Lung (tissue), 17 donors: ENCODE measurements at places on chromosomes 2 and 18. TPM values are rescaled to one million over a fixed set of nuclear protein-coding genes. Genes with fewer than 3 reads are reported as not detected.

DNA sequence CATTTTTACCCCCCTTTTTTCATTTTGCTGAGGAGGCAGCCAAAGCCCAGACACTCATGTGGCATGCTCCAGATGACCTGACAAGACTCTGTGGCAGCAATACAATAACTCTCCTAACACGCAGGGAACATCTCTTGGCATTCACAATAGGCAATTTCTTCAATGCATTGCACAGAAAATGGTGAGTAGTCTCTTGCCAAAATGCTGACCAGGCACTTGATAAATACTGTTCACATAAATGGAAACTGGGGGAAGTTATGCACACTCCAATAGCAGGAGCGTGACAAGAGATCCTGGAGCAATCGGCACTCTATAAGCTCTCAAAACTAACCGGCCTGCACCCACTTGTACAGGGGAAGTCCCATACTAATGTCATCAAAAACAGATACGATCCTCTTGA is 66.3 kb downstream of the NBAS start:
- H3K4me3 ChIP-seq, result no peak overlapping the region
- H3K36me3 ChIP-seq, result peaks cover 1% of the 10 kb centered on the region
- H3K27me3 ChIP-seq, result no peaks in the 10 kb centered on the region
- no peaks in the 10 kb centered on the region for H3K4me1 ChIP-seq
- DNase-seq, result no peak
- H3K27ac ChIP-seq, result no peak overlapping the region

- H3K4me1 ChIP-seq, result peaks cover 53% of the 10 kb centered on the region
- H3K27ac ChIP-seq, result peak overlapping the region; percentile 43
- no peaks in the 10 kb centered on the region for H3K27me3 ChIP-seq
Measured at GRCh38 chr2:55161295-55162210, 70.5 kb downstream of the CLHC1 start.

DNA sequence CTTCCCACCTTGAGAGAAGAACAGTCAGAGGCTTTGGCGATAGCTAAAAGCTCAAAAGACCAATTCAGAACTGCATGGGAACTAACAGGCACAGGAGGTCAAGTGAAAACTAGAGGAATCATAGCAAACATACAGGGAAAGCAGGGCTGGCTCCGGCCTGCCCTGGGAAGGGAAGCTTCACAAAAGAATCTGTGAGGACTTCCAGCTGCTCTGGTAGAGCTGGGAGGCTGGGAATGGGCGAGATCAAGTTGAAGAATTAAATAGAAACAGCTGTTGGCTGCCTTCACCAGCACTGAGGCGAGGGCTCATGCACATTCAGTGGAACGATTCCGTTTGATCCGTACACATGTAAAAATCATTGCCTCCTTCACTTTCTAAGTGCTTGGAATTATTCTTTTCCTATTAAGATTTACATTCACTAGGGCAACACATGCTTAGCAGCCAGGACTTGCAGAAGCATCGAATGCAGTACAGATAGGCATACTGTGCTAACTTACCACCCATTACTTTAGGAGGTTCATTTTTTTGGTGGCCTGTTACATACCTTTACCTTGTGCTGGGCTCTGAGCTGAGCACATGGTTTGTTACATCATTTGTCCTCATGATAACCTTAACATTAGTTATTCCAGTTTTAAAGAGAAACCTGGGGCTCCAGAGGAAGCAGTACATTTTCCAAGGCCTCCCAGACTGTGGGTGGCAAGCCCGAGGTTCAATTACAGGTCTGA is 125.4 kb upstream of the RNF152 start:
- no peaks in the 10 kb centered on the region for H3K4me1 ChIP-seq
- H3K27me3 ChIP-seq, result no peaks in the 10 kb centered on the region
- H3K4me3 ChIP-seq, result no peak overlapping the region
- H3K27ac ChIP-seq, result no peak overlapping the region
- no peaks in the 10 kb centered on the region for H3K36me3 ChIP-seq

GRCh38 chr2:241256168-241256545 is 59.3 kb downstream of the HDLBP start:
- H3K27me3 ChIP-seq, result no peaks in the 10 kb centered on the region
- H3K4me1 ChIP-seq, result no peaks in the 10 kb centered on the region
- no peak overlapping the region for H3K27ac ChIP-seq
- peaks cover 56% of the 10 kb centered on the region for H3K36me3 ChIP-seq

PCARE gene
- not detected for total RNA-seq

MCFD2 gene
- 101 TPM for total RNA-seq

DNA sequence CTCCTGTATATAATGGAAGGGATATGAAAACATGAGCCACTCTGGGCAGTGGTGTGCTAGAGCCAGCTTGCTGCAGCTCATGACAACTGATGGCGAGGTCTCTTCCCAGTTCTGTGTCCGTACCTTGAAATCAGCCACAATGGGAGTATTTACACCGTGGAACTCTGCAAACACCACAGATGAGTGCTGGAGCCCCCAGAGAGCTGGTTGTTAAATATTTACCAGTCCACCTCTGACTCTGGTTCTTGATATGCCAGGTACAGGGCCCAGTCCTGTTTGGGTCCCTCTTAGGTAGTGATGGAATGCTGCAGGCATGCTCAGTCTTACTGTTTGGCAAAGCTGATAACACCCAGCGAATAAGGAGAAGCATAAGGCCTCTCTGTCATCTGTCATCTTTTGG is 116.1 kb upstream of the GLI2 start:
- no peak overlapping the region for H3K4me3 ChIP-seq
- no peaks in the 10 kb centered on the region for H3K36me3 ChIP-seq
- no peak for DNase-seq
